Activated T-helper 9 cell treated with anti-CD3 and anti-CD28 coated beads, Interleukin-2, amount 50 U/mL, for 16 hours (primary cell): ENCODE measurements at places on chromosomes 13 and 19.

DNA sequence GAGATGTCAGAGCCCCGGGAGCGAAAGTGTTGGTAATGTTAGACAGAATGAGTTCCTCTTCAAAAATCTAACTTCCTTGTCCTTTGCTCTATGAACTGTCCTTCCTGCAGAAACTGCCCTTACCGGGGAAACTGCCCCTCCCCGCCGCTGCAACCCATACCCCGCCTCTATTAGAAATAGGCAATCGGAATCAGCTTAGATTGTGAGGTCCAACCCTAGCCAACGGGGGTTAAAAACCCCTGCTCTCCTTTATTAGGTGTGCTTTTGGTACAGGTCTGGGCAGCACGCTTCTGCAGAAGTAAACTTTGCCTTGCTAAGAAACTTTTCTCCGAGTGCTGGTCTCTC is 11.5 kb upstream of the CAPNS1 start:
- DNase-seq, result no peak

GRCh38 chr19:33610588-33610987 is 11.2 kb upstream of the CHST8 start:
- DNase-seq, result no peak

DNA sequence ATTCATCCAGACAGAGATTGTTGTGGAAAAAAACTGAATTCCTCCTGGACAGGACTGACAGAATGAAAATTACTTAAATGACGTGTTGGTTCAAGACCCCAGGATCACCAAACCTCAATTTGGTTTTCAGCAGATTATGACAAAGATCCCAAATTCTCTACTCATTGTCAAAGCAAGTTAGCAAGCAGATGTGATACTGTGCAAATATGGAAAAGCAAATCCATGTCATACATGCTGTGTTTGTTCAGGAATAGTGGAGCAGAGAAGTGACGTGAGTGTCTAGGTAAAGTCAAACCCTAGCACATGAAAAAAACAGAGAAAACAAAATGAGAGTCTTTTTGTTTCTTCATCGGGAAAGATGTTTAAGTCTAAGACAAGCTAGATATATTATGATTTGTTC is 169.2 kb upstream of the NBEA start:
- no peak for DNase-seq

DNA sequence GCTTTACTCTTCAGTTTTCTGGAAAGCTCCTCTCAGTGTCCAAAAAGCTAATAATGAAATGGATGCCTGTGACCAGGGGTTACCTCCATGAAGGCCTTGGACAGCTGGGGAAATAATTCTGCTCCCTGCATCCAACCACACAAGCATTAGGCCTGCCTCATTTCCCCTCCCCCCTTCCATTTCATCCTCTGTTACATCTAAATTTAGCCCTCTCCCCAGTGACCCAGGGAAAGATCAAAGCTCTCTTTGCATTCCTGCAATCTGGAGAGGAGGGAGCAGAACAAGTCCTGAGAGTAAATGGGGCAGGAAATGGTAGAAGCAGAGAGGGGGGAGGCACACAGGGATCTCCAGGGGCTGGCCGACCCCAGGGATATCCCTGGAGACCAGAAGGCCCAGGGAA is 452.7 kb downstream of the TSHZ3 start:
- no peak for DNase-seq

- DNase-seq, result no peak
These were observed 109.4 kb downstream of the RFC3 start for GRCh38 chr13:33927315-33927714.

- DNase-seq, result no peak
These were observed 39.3 kb downstream of the EFNA2 start for GRCh38 chr19:1324806-1325567.

DNA sequence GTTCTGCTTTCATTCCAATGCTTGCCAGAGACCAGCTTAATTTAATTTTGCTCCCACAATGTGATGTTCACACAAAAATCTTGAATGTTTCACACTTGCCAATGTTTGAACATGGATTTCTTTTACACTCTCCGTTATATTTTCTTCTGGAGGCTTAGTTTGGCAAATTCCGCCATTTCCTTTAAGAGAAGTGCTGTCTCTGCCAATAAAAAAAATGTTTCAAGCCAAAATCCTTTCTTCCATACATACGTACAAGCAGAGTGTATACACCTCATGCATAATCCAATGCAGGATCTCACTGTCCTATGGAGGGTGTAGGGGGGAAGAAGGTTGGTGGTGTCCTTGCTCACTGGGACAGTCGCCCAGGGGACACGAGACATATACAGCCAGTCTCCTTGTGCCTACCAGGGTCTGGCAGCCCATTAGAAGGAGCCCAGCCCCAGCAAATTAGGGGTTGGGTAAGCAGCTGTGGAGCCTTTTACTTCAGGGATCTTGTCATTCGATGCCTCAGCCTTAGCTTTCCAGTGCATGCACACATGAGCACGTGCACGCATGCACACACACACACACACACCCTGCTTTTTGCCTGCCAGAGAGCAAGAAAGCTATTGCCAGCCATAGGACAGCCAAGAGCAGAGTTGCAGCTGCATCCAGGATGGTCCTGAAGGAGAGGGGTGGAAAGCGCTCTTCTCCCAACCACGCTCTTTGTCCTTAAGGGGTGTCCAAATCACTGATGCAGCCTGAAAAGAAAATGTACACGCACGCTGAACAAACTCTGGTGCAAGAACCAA is 208.3 kb downstream of the FOXO1 start:
- no peak for DNase-seq

- DNase-seq, result no peak
These were observed 1394.3 kb upstream of the SLC10A2 start for GRCh38 chr13:104460554-104460953.

- DNase-seq, result no peak
These were observed 270.6 kb downstream of the PCDH20 start for GRCh38 chr13:61144834-61145593.

DNA sequence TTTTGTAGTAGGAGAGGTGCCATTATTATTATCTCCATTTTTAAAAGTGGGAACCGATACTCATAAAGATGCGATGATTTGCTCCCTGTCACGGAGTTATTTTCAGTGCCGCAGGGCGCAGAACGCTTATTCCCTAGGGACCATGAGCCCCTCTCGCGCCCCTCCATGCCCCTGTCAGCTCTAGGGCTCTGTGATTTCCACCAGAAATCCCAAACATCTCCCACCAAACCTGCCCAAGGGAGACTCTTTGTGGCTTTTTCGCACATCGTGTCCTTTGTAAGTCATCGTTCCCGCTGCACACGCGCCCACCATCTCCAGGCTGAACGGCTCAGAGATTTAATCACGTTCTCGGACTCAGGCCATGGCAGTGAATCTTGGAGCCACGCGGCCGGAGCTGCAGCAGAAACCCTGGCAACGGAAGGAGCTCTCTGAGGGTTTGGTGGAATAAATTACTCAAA is 105.1 kb downstream of the DNAJC15 start:
- no peak for DNase-seq

DNA sequence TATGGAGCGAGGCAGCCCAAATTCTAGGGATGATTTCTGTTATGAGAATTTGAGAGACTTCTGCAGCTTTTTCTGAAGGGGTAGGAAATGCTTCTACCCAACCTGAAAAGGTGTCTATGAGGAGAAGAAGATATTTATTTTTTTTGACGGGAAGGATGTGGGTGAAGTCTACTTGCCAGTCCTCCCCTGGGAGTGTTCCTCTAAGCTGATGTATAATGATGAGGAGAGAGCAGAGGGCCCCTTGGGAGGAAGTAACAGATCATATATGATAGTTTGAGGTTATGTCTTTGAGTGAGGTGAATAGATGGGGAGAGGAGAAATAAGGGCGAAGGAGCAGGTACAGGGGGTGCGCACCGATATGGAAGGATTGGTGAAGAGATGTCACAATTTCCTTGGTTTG is 910.6 kb upstream of the SLITRK5 start:
- no peak for DNase-seq

DNA sequence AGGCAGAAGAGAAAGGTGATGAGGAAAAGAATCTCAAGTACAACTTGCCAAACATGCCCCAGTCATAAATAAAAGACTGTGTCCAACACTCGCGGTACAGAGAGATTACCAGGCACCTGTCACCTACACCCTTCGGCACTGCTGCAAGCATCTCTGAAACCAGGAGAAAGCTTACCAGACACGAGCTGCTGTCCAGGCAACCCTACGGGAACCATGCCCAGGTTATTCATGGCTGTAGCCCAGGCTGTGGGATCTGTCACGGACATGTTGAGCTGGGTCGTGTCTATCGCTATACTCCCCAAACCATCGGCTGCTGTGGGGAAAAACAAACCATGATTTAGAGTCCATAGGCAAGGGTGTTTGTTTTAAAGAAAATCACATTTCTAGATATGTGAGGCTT is 375.0 kb downstream of the ENOX1 start:
- no peak for DNase-seq

DNA sequence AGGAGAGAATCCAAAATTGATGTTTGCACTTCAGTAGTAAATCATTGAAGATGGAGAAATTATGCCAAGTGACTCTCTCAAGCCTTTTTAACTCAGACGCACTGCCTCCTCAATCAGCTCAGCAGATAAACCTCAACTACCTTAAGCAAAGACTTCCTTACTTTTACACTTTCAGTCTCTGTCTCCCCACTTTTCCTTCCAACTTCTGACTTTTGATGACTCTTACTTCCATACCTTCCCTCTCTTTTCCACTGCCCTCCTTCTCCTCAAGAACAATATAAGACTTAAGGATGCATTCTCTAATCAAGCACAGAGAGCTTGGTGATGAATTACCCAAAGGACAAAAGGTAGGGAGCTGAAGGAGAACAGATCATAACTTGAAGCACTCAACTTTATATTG is 4.8 kb upstream of the DACH1 start:
- no peak for DNase-seq
